ENCODE measurements at places on chromosomes 13 and 19.

DNA sequence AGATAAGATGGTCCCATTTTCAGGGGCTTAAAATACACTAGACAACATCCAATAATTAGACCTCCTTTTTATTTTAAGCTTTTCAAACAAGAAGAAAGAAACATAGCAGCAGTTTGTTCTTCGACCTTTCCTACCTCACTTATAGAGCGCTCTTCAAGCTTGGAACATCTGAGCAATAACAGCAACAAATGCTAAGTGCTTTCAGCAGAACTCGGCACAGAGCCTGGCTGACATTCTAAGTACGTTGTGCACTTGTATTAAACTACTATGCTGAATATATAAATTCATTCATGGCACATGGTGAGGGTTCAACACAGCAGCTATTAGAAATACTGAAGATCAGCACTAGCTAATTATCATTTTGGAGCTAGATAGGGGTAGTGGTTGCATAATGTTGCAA lies 256.1 kb upstream of the MAB21L1 start:
- no peak for DNase-seq

GRCh38 chr13:66748712-66749111 lies 481.4 kb downstream of the PCDH9 start:
- DNase-seq = no peak

GRCh38 chr13:84418041-84418440 lies 535.8 kb upstream of the SLITRK1 start:
- DNase-seq = no peak

- DNase-seq = no peak
Measured at GRCh38 chr13:21594715-21595545, 9.0 kb downstream of the MICU2 start.

- DNase-seq = no peak
Measured at GRCh38 chr19:39246951-39247669, 1.5 kb downstream of the IFNL4 start.
